ENCODE measurements at places on chromosomes 7 and 10.

DNA sequence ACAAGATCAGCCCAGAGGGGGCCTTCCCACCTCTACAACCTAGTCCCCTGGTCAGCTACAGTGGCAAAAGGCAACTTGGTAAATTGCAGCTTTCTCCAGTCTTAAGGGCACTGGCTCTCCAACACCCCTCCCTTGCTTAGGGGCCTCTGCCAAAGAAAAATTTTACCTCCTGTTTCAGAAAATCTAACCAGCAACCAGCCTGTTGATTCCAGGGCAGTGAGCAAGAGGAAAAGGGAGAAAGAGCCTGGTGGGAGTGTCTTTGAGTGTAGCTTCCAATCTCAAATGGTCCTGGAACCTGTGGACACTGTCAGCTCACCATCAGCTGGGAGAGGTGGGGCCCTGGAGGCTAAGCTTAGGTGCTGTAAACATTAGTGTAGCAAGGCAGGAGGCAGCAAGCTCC, 22.9 kb downstream of the ACTR1A start:
- DNase-seq: no peak

GRCh38 chr7:75617634-75618234, 121.0 kb downstream of the HIP1 start:
- no peak for DNase-seq

DNA sequence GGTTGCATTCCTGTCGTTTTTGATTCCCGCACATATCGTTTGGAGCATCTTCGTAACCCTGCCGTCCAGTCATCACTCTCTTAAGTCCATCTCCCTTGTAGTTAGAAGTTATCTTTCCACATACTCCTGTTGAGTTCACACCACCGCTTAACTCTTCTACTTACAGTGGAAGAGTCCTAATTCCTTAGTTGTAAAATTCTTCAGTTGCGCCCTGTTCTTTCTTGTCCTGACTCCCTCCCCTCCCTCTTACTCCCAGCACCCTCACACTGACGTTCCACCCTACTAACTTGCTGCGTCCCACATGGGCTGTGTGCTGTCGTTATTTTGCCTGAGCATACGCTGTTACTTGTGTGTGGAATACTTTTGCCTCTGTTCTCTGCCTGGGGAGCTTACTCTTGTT, 11.7 kb downstream of the DNAJB6 start:
- no peak for DNase-seq

DNA sequence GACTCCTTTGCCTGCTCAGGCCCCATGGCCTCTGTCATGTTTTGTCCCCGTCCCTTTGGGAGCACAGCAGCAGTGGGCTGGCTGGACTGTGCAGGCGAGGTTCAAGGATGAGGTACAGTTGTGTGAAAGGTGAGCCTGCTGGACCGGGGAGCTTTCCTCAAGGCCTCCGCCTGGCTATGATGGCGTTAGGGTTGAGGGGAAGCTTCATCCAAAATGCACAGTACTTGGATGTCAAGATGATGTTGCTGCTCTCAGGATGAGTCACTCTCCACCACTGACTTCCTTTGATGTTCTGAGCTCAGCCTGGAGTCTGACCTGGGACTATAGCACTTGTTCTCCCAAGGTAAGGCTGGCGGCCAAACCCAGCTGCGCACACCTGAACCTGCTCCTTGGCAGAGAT, 152.7 kb upstream of the SHH start:
- DNase-seq: no peak

GRCh38 chr7:4613846-4614548, 68.1 kb upstream of the FOXK1 start:
- no peak for DNase-seq

GRCh38 chr10:6654571-6654970, 74.5 kb upstream of the PRKCQ start:
- DNase-seq: no peak

GRCh38 chr10:11535346-11535959, 76.0 kb downstream of the USP6NL start:
- DNase-seq: no peak

GRCh38 chr10:58662314-58662713, 149.6 kb downstream of the BICC1 start:
- no peak for DNase-seq

GRCh38 chr10:6601246-6601805, 21.2 kb upstream of the PRKCQ start:
- DNase-seq: no peak

- no peak for DNase-seq
These were observed 132.2 kb upstream of the SH2B2 start for GRCh38 chr7:102154425-102154824.

DNA sequence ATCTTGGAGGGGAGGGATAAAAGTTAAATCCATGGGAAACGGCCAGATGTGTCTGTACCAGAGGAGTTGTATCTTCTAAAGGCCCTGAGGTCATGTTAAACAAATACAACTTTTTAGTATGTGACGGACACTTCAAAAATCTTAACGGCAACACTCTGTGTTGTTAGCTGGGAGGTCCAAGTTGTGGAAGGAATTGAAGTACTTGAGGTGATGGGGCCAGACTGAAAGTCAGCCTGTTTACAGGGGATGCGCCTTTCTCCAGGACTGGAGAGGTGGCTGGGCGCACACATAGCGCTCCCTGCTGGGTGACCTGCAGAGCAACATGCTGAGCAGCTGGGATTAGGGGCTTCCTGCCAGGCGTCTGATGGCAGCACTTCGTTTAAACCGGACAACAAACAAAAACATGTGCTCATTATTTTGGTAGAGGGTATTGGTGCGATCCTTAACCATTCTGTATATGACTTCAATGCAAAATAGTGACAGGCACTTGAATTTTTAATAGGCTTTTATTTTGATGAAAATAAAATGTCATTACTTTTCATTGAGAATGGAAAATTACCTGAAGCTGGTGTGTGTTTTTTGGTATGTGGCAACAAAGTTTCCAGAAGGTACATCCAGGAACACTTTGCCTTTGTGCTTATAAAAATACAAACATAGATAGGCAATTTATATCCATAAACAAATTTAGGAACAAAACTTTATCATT, 198.2 kb downstream of the MLLT10 start:
- no peak for DNase-seq

DNA sequence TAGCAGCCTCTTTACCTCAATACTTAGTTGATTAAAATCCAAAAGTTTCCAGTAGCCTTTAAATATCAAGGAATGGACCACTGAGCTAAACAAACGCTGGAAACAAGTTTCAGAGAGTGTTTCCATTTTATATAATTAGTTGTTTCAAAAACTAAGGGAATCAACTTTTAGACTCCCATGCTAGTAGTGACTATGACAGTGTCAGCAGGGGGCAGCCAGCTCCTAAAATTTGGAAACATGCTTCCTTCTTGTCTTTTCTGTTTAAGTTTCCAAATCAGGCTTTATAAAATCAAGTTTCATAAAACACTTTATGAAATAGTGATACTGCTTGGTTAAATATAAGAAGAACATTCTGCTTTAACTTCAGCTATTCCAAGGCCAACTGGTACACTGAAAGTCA, 138.2 kb upstream of the TMEM229A start:
- DNase-seq: no peak

- DNase-seq: no peak
These were observed 1120.6 kb downstream of the SORCS1 start for GRCh38 chr10:106043863-106044262.

DNA sequence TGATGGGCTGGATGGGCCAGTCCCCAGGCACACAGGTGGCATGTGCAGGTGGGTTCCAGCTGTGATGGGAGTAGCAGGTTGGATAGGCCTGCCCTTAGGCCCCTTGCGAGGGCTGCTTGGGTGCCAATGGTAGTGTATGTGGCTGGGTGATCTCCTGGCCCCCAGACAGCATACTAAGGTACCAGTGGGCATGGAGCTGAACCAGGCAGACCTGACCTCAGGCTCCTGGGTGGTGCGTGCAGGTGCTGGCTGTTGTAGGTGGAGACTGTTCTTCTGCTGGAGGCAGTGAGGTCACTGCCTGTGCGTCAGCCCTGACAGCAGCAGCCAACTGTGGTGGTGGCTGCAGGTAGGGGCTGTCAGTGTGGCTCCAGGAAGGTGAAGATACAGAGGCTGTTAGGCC, 384.7 kb downstream of the ANKRD7 start:
- DNase-seq: no peak

DNA sequence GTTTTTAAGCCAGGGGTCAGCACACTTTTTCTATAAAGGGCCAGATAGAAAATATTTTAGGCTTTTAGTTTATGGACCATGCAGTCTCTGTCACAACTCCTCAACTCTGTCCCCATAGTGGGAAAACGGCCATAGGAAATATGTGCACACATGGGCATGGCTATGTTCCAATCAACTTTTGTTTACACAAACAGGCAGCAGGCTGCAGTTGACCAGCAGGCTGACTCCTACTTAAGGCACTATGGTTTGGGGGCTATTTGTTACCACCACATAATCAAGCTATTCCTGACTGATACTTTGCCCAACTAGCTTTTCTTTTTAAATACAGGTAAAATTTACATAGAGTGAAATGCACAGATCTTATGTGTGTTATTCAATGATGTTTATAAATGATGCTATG, 362.4 kb downstream of the LRMDA start:
- no peak for DNase-seq

- no peak for DNase-seq
These were observed 14.5 kb downstream of the DNAJB9 start for GRCh38 chr7:108584211-108584610.

GRCh38 chr7:34806831-34807230, 148.8 kb downstream of the NPSR1 start:
- no peak for DNase-seq

Data from stimulated activated CD4-positive, alpha-beta T cell treated with anti-CD3 and anti-CD28 coated beads, TNF-alpha, amount 100 ng/mL, for 1 hour (primary cell).